LNCaP clone FGC (cell line): ENCODE measurements at places on chromosomes 6 and 20.
A peak's percentile ranks its signal among the peaks of the same experiment; 100 is the strongest.

DNA sequence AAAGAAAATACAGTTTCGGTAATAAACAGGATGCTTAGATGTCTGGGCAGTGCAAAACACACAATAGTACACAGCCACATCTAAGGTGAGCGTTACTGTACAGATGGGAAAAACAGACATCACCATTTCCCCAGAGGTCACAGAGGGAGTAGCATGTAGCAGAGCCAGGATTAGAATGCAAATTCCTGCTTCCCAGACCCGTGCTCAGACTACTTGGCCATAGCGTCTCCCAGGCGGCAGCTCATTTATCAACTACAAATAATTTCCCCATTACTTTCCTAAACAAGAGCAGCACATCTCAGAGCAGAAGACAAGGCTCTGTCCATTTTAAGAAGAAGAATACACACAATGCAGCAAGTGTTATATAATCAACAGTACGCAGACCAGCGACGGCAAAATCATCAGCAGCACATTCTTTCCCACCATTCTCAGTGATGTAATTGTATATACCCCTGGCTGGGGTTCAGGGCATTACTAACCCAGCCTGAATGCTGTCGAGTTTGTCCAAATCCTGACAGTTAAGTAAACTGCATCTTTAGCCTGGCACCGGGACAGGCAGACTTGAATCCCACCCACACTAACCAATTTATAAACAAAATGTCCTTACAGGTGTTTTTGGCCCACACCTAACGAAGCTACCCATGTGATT, 61.9 kb downstream of the CNKSR3 start:
- DNase-seq: no peak

DNA sequence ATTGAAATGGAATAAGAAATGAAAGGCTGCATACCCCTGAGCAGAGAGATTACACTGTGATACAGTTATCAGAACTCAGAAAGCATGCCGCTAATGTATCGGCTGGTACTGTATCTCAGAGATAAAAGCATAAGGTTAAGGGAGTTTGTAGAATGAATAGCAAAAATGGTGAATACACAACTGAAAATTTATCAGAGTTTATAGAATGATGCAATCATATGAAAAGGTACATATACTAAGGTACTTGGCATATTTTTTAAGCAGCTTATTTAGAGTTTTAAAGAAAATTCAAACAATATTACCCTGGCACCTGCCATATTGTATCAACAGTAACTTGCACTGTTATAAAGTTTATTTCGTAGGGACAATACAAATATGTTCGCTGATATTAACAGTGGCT, 364.0 kb downstream of the PHF3 start:
- DNase-seq: no peak

GRCh38 chr6:116866281-116866871, 10.7 kb upstream of the RFX6 start:
- no peak for DNase-seq

DNA sequence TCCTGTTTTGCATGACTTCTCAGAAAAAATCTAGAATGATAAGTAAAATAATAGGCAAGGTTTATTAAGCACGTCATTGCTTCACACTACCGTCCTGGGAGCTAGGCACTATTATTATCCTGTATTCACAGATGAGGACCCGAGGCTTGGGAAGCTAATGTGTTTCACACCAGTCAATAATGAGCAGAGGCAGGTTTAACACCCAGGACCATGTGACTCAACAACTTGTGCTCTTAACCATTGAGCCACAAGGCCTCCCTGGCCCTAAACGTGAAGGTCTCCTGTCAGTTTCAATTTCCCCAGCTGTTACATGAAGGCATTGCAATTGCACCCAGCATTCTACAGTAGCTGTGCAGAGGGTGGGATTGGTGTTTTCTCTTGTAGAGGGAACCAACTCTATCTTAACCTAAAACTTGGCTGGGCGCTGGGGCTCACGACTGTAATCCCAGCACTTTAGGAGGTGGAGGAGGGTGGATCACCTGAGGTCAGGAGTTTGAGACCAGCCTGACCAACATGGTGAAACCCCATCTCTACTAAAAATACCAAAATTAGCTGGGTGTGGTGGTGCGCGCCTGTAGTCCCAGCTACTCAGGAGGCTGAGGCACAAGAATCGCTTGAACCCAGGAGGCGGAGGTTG, 191.2 kb downstream of the BCAS1 start:
- no peak for DNase-seq

- DNase-seq: no peak
These were observed 6.4 kb downstream of the OLIG3 start for GRCh38 chr6:137487869-137488149.

GRCh38 chr20:64053841-64054661, 4.6 kb upstream of the SOX18 start:
- DNase-seq: no peak

DNA sequence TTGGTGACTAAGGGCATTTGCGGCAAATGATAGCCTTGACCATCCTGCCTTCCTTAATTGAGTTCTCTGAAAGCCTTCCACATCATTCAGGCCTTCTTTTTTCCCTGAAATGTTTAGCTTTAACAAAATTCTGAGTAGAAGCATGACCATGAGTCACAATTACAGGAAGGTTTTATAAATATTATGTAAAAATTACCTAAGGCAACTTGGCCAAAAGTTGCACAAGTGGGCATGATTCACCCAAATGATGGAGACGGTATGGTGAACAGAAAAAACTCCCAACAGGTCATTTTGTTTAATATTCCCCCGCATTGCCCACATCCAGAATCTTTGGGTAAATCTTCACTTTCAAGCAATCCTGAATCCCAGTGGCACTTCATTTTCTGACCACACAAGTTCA, 37.0 kb downstream of the MC3R start:
- DNase-seq: no peak

DNA sequence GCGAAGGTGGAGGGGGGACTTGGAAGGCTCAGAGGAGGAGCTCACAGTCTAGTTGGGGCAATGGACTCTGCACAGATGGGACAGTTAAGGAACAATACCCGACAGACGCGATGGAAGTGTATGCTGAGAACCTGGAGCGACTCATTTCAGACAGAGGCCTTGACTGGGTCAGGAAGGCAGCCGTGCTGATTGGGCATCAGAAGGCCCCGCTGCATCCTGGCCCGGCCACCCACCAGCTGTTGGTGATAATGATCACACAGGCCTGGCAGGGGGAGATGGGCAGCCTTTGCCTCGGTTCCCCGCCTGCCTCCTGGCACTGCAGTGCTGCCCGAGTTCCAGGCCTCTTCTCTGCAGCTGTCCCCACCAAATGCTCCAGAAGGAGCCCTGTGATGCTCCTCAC, 62.4 kb downstream of the MDGA1 start:
- no peak for DNase-seq

GRCh38 chr6:119297049-119297448, 52.5 kb downstream of the MAN1A1 start:
- DNase-seq: no peak

GRCh38 chr6:4327841-4328240, 192.5 kb upstream of the ECI2 start:
- DNase-seq: no peak

DNA sequence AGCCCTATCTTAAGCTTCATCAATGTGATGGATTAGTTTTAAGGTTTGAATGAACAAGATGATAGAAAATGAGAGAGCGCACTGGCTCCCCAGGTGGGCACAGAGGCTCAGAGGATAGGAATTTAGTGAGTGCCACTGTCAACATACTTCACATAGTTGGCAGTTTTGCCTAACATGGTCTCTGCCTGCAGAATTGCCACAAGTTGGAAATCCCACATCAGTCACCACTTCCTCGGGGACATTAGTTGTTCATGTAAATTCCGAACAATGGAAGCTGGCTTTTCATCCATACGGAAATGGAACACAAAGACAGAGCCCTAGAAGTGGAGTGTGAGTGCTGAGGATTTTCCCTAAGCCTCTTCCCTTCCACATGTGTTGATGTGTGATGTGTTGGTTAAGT, 123.9 kb upstream of the PHACTR1 start:
- DNase-seq: no peak

DNA sequence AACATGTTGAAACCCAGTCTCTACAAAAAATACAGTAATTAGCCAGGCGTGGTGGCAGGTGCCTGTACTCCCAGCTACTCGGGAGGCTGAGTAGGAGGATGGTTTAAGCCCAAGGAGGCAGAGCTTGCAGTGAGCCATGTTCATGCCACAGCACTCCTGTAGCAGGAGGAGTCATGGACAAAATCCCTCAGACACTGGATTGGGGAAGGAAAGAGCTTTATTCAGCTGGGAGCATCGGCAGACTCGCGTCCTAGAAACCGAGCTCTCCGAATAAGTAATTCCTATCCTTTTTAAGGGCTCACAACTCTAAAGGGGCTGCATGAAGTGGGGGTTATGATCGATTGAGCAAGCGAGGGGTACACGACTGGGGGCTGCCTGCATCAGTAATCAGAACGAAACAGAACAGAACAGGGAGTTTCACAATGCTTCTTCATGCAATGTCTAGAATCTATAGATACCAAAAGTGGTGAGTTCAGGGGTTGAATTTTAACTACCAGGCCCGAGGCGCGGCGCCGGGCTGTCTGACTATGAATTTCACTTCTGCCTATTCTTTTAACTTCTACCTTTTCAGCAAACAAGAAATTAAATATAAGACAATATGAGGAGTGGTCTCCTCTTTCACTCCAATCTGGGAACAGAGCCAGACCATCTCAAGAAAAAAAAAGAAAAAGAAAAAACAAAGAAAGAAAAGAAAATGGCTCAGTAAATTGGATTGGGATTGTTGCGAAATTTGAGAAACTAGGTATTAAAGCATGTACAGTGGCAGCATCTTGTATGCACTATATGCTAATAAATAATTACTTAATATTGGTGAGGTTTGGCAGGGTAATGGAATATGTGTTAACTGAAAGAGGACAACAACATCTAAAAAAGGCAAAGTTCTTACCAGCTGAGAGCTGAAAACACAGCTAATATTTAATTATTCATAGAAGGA, 23.6 kb downstream of the HMGN4 start:
- DNase-seq: no peak

- no peak for DNase-seq
These were observed 10.9 kb upstream of the RPS6KA2 start for GRCh38 chr6:166637812-166638572.

DNA sequence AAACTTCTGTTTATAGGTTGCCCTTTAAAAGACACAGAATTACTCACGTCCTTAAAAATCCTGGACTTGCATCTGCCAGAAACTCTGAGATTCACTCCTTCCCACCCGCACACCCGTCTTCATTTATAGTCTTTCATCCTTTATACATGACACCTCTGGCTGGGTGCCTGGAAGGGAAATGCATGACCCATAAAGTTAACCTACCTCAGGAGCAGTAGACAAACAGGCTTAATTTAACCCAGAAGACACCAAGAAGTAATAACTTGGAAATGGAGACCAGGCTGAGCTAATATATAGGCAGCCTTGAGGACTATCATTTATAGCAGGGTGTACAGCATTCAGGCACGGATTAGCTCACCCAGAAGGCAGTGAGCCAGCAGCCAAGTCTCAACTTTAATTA, 429.0 kb upstream of the NRSN1 start:
- DNase-seq: peak; percentile 55

GRCh38 chr6:153942361-153942760, 96.7 kb upstream of the OPRM1 start:
- no peak for DNase-seq

GRCh38 chr20:1491860-1492642, 831 bp upstream of the SIRPB2 start:
- DNase-seq: no peak

GRCh38 chr6:91097364-91097763, 510.5 kb upstream of the MAP3K7 start:
- no peak for DNase-seq

DNA sequence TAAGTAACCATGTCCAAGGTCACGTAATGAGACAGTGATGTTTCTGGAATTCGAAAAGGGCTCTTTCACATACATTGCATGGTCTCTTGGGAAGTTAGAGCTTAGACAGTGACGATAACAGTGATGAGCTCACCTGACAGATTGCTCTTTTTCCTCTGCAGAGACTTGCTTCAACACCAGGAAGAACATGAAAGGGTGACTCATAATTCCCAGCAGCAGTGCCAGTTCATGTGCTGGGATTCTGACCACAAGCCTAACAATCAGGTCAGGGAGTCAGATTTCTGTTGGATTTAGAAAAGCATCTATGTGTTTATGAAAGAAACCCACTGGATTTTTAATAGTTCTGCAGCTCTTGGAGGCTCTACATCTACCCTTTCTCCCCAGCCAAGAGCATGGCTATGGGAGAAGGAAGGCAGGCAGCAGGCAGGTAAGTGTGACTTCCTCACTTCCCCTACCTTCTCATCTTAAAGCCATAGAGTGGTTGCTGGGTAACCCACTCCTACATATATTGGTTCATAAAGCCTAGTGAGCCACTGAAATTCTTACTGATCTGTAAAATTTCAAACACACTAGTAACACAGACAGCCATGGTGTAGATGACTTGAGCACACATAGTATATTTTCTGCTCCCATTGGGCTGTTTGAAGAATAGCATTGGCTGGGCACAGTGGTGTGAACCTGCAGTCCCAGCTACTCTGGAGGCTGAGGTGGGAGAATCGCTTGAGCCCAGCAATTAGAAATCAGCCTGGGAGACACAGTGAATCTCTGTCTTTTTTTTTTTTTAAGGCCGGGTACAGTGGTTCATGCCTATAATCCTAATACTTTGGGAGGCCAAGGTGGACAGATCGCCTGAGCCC, 44.4 kb upstream of the LOC128125822 start:
- peak; percentile 38 for DNase-seq

GRCh38 chr20:35329435-35330139, 37.4 kb upstream of the FAM83C start:
- DNase-seq: no peak

- no peak for DNase-seq
These were observed 93.5 kb upstream of the LOC128125822 start for GRCh38 chr6:63478734-63479133.

DNA sequence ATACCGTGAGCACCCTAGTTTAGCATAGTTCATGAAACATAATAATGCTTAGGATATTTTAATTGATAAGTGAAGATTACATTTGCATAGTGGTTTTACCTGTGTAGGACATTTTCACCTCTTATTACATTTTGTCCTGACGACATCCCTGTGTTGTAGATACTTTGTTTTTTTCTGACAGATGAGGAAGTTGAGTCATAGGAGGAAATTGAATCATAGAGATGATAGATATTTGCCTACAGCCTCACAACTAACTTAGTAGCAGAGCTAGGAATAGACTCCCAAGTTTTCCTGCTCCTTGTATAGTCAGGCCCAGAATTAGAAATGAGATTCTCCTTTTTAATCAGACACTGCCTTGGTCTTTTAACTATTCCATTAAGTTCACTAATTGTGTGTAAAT, 100.5 kb upstream of the SUPT3H start:
- no peak for DNase-seq
